ENCODE measurements at places on chromosomes 13 and 19. TPM values are rescaled to one million over a fixed set of nuclear protein-coding genes. Genes with fewer than 3 reads are reported as not detected.

The ZNF560 gene
- total RNA-seq = not detected

DNA sequence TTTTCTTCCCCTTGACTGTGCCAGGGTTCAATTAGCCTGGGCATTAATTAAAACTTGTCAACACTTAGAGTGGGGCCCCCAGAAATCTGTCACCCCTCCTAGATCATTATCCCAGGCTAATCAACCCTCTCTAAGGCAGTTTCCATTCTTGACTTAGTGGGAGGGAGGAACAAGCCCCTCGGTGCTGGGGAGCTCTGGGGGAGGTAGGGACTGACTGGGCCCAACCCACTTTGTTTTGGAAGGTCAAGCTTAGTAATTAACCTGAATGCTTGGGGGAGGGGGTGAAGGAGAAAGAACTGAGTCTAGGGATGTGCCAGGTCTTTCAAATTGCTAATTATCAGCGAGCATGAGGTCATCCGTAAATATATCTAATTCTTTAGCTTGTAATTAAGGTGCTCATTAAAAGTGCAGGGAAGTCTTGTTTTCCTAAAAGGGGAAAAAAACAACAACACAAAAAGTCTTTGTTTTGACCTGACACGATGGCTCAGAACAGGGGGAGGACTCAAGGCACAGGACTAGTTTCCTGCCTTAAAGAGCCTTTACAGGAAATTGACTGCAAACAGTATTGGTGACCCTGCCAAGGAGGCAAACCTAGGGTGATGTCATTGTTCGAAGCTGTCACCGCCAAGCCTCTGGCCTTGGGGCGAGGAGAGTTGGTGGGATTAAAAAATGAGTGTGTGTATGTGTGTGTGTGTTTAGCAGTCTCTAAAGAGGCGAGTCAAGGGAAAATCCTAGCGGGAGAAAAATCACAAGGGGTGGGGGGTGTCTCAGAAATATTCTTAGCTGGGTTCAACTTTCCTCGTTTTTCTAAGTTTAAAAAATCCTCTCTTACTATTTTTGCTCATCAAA lies 19.4 kb downstream of the ACTN4 start:
- no peaks in the 10 kb centered on the region for H3K36me3 ChIP-seq
- H3K4me1 ChIP-seq = peaks cover 89% of the 10 kb centered on the region
- H3K27me3 ChIP-seq = no peaks in the 10 kb centered on the region
- no peak for DNase-seq
- peak overlapping the region; percentile 14 for H3K27ac ChIP-seq

The C1QTNF9 gene
- not detected for total RNA-seq

The PRTN3 gene
- not detected for total RNA-seq

The ZSWIM9 gene
- 6.4 TPM for total RNA-seq
